Stimulated activated CD8-positive, alpha-beta memory T cell treated with anti-CD3 and anti-CD28 coated beads, Interleukin-15, amount 100 ng/mL, for 48 hours (primary cell): ENCODE measurements at places on chromosomes 12 and 14.

GRCh38 chr12:119363490-119363889 is 29.0 kb downstream of the CCDC60 start:
- DNase-seq: no peak

DNA sequence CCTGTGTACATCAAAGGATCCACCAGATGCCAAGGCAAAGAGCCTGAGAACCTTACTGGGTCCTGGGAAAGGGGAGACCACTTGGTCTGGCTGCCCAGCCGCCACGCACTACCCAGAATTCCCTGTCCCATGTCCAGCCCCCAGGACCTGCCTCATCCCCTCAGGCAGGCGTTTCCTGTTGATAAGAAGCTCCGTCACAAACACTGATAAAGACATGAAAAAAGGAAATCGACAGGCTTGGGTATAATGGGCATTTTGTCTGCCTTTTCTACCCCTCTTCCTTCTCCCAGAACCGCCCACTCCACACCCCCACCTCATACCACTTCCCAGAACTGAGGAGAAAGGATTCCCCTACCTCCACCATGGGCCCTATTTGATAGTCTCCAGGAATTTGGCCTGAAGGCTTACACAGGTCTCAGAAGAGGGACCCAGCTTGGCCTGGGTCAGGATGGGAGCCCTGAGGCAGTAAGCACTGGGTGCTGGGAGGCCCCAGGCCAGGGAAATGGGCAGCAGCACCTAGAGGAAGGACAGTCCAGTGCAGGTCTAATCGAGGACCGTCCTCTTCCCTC is 18.8 kb downstream of the ACVRL1 start:
- DNase-seq: no peak

DNA sequence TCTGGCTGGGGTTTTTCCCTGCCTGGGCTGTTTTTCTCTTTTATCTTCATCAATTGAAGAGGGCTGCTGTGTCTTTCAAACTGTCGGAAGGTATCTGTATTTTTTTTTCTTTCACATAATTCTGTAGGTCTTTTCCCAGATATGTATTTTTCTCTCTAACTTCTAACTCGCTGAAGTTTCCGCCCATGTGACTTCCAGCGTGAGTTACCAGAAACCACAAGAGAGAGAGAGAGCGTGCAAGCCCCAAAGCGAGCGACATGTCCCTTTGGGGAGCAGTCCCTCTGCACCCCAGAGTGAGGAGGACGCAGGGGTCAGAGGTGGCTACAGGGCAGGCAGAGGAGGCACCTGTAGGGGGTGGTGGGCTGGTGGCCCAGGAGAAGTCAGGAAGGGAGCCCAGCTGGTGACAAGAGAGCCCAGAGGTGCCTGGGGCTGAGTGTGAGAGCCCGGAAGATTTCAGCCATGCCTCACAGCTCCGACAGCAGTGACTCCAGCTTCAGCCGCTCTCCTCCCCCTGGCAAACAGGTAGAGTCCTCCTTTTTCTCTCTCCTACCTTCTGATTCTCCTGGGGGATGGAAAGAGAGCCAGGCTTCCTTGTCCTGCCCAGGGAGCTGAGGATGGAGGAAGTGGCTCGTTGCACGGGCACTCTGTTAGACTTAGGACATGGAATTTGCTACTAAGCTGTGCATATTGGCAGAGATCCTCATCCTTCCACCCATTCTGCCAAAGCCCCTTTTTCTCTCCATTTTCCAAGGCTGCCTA is at the start of gene BATF:
Gene BATF, plus strand, starts transcription at position 246 of the 759 bp plus-strand sequence. Its CDS starts 214 bp downstream, at position 460.
- peak; percentile 62 for DNase-seq

DNA sequence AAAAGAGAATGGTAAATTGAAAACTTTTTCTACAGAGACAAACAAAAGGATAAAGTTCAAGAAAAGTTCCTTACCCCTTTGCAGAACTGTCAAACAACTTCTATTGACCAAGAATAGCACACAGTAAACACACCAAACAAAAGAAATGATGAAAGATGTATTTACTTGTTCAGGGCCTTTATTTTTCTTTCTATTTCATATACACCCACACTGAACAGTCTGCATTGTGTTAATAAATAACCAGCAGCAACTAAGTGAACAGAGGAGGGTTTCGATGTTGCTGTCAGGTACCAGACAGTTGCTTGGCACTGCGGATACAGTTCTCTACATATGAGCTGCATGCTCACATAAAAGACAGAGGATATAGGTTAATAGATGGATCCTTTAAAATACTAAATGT is 122.1 kb downstream of the SOX5 start:
- no peak for DNase-seq

- no peak for DNase-seq
These were observed 82.0 kb downstream of the CATSPERB start for GRCh38 chr14:91649930-91650329.

DNA sequence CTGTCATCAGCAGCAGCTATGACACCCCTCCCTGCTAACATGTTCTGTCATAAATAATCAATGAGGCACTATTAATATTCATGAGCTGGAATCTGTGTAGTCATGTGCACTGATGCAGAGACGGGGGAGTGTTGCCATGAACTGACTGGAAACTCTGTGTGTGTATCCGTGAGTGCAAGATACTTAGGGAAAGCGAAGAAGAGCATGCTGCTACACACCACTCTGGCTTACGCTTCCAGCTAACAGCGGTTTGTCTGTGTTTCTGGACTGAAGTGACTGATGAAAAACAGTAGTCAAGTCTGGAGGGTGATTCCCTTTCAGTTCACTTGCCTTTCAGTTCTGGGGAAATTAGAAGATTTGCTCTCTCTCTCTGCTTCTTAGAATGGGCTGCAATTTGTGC is 249.4 kb downstream of the PDZRN4 start:
- no peak for DNase-seq

- DNase-seq: no peak
These were observed 1.4 kb upstream of the GABARAPL1 start for GRCh38 chr12:10211101-10211939.

- DNase-seq: no peak
These were observed 325.1 kb downstream of the DAD1 start for GRCh38 chr14:22263961-22264360.

DNA sequence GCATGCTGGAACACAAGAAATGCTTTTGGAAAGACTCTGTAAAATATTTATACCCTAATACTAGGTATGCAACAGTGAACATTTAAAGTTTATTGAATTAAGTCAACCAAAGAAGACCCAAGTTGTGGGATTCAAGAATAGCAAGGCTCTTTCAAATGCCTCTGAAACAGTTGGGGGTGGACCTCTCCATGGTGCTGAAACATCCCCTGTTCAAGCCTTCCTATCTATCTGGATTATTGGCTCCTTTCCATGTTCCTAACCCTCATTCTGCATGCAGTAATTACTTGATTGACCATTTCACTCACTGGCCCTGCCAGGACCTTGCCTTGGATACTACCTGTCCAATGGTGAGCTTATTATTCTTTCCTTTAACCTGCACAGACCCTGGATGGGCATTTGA is 349.7 kb downstream of the NRXN3 start:
- DNase-seq: no peak

DNA sequence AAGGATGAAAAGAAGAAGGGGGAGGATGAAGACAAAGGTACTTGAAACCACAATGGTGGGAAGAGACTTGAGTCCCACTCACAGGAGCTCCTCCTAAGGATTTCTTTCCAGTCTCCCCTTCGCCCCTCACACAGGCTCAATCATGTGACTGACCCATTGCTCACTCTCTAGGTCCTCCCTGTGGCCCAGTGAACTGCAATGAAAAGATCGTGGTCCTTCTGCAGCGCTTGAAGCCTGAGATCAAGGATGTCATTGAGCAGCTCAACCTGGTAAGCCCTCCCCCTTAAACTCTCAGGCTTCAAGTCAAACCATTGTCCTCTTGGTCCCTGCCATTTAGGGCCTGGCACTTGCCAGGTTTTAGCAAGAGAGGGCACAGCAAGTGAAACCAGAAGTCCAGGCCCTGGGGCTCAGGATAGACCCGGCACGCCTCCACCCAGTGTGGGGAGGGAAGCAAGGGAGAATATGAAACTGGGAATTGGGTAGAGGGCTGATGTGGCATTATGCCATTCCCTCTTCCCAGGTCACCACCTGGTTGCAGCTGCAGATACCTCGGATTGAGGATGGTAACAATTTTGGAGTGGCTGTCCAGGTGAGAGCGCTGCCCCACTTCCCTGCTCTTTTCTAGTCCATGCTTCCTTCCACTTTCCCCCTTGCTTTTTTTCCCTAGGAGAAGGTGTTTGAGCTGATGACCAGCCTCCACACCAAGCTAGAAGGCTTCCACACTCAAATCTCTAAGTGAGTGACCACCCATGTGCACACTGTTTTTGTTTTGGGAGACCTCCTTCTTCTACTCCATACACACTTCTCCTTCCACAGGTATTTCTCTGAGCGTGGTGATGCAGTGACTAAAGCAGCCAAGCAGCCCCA is 1.8 kb downstream of the PSME1 start:
- DNase-seq: no peak

DNA sequence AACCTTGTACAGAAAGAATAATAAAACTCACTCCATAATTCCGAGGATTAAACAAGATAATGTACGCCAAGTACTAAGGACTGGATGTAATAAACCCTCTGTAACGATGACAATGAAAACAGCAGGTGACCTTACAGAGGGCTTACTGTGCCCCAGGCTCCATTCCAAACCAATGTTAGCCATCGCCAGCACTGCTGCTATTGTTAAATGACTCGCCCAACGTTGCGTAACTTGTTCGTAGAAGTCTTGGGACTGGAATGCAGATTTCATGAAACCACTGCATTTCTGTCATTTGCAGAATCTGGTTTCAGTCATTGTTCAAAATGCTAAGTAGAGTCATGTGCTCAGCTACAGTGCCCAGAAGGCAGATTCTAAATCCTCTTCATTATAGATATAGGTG is 728 bp upstream of the STON2 start:
- DNase-seq: no peak

DNA sequence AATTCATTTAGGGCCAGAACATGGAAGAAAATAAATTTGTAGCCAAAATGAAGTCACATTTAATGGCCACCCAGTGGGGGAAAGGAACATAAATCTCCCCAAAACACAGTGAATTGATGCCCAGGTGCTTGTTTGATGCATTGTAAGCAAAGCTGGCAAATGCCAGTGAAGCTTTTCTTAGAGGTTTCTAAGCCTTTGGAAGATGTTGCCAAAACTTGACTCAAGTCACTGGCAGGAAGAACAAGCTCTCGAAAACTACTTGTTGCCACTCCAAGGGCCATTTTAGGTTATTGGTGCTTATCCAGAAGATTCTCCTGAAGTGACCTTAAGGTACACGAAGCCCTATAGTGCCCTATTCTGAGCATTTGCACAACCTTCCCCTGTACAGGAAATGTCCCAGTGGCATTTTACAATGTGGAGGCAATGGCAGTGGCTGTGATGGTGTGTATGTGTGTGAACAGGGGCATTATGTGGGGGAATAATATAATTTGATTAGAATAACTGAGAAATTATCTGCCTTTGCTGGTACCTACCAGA is 89.5 kb upstream of the NOVA1 start:
- DNase-seq: no peak

GRCh38 chr14:68094752-68095151 is 275.2 kb downstream of the RAD51B start:
- DNase-seq: no peak

- no peak for DNase-seq
These were observed 3.3 kb downstream of the CD63 start for GRCh38 chr12:55725556-55725955.

- no peak for DNase-seq
These were observed 5.5 kb downstream of the AJUBA start for GRCh38 chr14:22976620-22977433.

- DNase-seq: no peak
These were observed 7.6 kb upstream of the LRTM2 start for GRCh38 chr12:1812650-1813302.

DNA sequence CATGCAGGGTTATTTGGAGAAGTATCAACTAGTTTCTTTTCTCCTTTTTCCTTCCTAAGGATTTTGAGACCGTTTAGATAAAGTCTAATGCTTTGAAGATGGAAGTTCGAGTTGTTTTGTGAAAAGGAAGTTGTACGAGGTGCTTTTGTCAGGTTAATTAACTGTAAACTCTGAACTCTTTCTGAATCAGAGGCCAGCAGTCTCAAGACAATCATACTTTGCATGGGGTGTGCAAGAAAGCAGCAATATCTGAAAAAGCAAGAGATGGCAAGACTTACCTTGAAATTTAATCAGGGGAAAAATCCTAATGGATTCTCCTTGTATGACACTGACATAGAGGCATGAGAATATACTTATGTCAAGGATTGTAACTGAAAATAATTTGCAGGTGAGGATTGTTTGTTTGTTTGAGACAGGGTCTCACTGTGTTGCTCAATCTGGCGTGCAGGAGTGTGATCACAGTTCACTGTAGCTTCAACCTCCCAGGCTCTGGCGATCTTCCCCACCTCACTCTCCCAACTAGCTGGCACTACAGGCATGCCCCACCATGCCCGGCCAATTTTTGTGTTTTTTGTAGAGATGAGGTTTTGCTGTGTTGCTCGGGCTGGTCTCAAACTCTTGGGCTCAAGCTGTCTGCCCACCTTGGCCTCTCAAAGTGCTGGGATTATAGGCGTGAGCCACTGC is 170.2 kb upstream of the HMGA2 start:
- no peak for DNase-seq

- DNase-seq: no peak
These were observed 7.0 kb upstream of the CCT2 start for GRCh38 chr12:69578283-69578682.

DNA sequence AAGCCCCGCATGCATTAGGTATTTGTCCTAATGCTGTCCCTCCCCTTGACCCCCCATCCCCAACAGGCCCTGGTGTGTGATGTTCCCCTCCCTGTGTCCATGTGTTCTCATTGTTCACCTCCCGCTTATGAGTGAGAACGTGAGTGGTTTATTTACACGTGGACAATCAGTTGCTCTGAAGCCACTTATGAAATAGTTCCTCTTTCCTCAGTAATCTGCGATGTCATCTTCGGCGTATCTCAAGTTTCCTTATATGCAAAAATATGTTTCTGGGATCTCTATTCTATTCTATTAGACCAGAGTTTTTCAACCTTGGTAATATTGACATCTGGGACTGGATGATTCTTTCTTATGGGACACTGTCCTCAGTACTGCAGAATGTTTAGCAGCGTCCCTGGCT is 56.0 kb upstream of the DCD start:
- DNase-seq: no peak

- DNase-seq: no peak
These were observed 90.2 kb upstream of the PLEKHG7 start for GRCh38 chr12:92612611-92613010.

DNA sequence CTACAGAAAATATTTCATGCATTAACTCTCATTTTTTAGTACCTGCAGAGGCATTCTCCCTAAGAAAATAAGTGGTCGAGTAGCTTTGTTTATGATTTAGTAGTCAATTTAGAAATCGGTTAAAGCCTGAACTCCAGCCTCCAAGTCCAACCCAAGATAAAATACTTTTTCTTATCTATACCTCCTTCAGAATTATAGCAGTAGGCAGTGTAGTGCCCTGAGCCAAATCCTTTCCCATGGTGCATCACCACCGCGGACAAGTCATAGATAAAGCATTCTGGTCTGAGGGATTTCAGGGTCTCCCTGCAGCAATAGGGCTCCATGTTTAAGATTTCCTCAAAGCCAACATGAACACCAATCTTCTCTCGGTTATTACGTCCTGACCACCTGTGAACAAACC is 30.5 kb downstream of the USP44 start:
- DNase-seq: no peak

- no peak for DNase-seq
These were observed 15.0 kb upstream of the KCNMB4 start for GRCh38 chr12:70351076-70351475.
